ENCODE measurements at places on chromosomes 4 and X.

DNA sequence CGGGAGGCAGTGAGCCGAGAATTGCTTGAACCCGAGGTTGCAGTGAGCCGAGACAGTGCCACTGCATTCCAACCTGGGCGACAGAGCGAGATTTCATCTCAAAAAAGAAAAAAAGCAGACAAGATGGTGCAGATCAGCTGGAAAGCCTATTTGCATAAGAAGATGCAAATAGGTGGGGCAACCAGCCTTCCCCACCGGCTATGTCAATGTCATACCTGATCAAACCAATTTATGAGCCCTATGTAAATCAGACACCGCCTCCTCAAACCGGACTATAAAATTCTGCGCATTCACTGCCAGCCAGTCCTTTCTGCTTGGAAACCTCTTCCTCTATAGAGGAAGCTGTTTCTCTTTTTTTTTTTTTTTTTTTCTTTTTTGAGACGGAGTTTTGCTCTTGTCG, 64.5 kb upstream of the CHRNA9 start:
- DNase-seq = no peak

GRCh38 chrX:19544693-19545305, 29.5 kb upstream of the MAP3K15 start:
- peak; percentile 37 for DNase-seq

GRCh38 chrX:8183346-8183745, 12.3 kb upstream of the VCX2 start:
- DNase-seq = no peak

DNA sequence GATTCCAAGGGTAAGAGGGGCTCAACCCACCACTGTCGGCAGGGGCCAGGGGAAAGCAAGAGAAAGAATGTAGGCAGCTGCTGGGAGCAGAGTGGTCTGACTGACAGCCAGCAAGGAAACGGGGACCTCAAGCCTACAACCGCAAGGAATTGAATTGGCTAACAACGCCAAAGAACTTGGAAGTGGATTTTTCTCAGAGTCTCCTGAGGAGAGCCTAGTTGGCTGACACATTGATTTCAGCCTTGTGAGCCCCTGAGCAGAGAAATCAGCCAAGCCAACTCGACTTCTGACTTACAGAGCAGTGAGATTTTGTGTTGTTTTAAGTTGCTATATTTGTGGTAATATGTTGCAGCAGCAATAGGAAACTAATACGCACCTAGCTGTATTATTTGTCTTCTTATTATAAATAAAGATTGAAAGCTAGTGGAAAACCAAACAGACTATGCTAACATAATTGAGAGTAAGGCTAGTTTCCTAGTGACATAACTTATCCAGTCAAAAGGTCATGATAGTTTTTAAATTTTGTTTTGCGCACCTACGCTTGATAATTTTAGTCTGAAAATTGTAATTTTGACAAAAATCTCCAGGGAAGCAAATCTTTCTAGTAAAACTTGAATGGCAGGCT, 145.8 kb upstream of the HCCS start:
- no peak for DNase-seq

- no peak for DNase-seq
Observed at GRCh38 chr4:152374153-152374552, 161.7 kb downstream of the FBXW7 start.

Measured in NCI-H2081 (cell line).